ENCODE measurements at places on chromosomes 6 and 20.
A peak's percentile ranks its signal among the peaks of the same experiment; 100 is the strongest.

- no peak for DNase-seq
Measured at GRCh38 chr6:139926711-139927110, 552.3 kb upstream of the CITED2 start.

DNA sequence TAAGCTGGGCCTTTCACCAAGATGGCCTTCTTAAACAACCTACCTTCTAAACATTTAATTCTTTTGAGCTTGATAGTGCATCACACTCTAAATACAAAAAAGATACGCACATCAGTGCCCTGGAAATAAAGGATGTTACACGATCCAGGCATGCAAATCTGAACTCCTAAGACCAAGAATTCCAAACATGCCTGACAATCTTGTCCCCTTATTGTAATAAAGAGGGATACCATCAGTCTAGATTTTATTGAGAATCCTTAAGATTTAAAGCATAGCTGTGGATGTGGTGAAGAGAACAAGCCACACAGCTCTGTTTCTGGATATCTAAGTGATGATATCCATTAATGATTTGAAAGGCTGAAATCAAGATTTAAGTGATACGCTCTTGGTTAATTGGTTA is 13.0 kb downstream of the ZNF451 start:
- DNase-seq = no peak

- DNase-seq = no peak
Measured at GRCh38 chr20:62030834-62031434, 34.7 kb downstream of the TAF4 start.

DNA sequence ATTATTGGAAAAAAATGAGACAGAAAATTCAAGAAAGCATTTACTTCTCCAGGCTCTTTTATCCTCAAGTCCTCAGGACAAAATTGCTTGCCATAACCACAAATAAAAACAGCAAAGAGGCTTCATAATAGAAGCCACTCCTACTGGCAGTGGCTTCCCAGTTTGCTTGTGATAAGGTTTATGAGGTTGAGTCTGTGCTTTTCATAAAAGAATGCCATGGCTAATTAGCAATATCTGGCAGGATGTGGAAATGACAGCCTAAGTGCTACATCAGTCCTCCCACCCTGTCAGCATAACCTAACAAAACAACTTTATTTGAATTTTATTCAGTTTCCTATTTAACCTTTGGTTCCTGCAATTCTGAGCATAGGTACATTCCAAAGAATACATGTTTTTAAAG is 80.9 kb upstream of the HTR1E start:
- DNase-seq = no peak

- no peak for DNase-seq
Measured at GRCh38 chr20:35446356-35447078, 8.5 kb upstream of the GDF5 start.

DNA sequence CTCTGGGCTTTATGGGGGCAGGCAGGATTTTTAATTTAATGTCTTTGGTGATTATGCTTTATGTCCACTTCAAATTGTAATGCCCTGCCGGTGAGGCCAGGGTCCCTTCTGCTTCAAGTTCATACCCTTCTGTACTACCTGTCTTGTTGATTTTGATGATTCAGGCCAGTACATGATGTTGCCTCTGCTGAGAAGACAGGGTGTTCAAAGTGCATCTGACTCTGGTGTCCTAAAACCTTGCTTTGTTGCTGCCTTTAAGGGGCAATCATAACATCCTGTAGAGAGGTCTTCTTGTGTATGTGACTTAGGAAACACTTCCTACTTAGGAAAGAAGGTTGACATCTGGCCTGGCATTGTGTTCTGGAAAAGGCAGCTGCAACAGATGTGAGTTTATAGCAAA is 113.2 kb downstream of the TMEM170B start:
- DNase-seq = no peak

DNA sequence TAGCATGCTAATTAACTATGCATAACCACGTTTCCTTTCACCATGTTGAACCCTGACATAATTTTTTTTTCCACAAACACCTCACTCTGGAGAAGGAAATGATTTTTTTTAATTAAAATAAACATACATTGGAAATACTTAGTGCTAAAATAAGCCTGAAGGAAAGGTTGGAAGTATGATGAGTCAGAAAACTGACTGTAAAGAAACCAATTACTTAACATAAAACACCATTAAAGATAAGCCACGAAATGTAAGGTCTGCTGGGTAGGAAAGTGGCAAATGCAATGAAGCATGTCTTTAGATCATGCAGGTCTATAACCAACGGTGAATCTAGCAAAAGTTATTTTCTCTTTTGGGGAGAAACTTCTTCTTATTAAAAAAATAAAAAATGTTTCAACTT is 47.5 kb downstream of the OPRM1 start:
- DNase-seq = no peak

DNA sequence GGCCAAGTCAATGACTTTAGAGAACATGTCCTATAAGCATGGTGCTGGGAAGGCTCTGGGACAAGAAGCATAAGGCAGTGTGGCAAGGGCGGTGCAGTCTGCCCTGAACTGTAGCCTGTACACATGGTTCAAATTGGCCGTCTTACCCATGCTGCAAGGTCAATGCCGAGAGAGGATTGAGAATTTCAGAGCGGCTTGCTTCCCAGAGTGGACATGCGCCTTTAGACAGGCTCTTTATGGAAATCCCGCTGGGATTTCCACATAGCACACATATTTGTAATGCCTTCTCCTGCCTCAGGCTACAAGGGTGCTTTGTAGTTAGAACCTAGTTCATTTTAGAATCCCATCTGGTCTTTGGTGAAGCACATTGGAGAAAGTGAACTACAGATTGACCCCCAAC is 36.1 kb upstream of the CEP162 start:
- no peak for DNase-seq

DNA sequence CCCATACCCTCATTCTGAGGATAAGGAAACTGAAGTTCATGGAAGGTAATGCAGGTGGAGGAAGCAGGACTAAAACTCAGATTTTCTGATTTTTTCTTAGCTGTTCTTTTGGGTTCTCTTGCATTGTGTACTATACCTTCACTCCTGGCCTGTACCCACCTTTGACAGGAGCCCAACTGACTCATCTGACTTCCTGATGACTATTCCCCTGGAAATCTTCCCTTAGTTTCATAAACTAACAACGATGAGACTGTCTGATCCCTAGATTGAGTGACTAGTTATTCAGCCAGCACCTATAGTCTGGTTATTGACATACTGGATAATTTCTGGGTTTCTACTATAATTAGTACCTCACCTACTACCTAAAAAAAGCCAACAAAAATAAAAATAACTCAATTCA is 10.1 kb downstream of the CRYBG1 start:
- no peak for DNase-seq

- DNase-seq = no peak
Measured at GRCh38 chr6:28812778-28813569, 110.8 kb downstream of the TRIM27 start.

DNA sequence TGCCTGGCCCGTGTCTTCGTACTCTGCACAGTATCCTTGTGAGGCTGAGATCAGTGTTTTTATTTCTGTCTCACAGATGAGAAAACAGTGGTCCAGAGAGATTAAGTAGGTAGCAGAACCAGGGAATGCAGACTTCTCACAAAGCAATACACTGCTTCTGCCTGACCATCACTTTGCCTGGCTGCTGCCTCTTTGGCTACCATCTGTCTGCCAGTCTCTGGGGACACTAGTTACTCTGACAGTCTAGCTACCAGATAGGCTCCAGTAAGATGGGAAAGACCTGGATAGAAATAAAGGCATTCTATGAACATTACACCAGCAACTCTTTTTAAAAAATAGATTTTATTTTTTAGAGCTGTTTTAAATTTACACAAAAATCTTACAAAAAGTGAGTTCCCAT is 96.9 kb downstream of the PHACTR3 start:
- no peak for DNase-seq

GRCh38 chr6:164396071-164397047 is 913.0 kb downstream of the C6orf118 start:
- DNase-seq = no peak

GRCh38 chr6:33949111-33949510 is 145.3 kb upstream of the MLN start:
- no peak for DNase-seq

DNA sequence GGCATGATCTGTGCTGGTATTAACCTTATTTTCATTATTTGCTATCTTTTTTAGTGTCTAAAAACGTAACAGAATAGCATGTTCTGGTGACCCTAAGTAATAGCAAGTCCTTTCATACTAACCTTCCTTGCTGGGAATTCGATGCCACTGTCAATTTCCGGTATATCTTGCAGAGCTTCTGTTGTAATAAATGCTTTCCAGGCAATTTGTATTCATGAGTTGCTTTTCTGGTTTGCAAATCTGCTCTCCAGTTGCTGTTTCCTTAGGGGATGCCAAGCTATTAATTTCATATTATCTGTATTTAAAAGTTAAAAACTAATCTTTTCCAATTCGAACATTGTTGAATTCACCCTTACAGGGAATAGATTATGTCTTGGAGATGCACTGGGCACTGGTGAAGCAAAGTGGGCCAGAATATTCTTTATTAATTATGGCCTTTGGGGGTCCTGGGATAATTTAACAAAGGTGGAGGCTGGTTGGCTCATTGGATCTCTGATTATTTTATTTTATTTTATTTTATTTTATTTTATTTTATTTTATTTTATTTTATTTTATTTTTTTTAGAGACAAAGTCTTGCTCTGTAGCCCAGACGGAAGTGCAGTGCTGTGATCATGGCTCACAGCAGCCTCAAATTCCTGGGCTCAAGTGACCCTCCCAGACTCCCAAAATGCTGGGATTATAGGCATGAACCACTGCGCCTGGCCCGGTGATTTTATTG is 123.6 kb upstream of the GLP1R start:
- DNase-seq = no peak

- no peak for DNase-seq
Measured at GRCh38 chr6:41674231-41675000, 36.1 kb downstream of the MDFI start.

GRCh38 chr6:14478381-14479225 is 361.0 kb downstream of the CD83 start:
- no peak for DNase-seq

GRCh38 chr6:44268095-44268628 is 2.1 kb upstream of the TMEM151B start:
- peak; percentile 39 for DNase-seq

GRCh38 chr6:79631693-79632172 is 604 bp downstream of the SH3BGRL2 start:
- DNase-seq = no peak

DNA sequence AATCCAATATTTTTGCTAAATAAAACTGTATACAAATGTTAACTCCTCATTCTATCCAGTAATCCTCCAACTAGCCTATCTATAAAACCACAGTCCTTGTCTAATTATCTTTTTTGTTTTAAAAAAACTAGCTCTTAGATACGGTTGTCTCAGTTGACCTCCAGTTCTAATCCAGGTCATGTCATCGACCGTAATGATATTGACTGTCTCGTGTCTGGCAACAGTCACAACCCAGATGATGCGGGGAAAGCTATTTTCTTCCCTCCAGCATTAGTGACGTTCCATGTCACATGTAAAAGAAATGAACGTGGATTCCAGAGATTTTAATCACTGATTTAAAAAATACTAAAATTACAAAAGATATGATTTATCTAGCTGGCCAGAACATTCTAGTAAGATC is 35.5 kb downstream of the HEBP2 start:
- no peak for DNase-seq

GRCh38 chr20:32560989-32561830 is 23.9 kb downstream of the NOL4L start:
- DNase-seq = no peak

- no peak for DNase-seq
Measured at GRCh38 chr6:139313784-139314545, 22.2 kb upstream of the TXLNB start.

DNA sequence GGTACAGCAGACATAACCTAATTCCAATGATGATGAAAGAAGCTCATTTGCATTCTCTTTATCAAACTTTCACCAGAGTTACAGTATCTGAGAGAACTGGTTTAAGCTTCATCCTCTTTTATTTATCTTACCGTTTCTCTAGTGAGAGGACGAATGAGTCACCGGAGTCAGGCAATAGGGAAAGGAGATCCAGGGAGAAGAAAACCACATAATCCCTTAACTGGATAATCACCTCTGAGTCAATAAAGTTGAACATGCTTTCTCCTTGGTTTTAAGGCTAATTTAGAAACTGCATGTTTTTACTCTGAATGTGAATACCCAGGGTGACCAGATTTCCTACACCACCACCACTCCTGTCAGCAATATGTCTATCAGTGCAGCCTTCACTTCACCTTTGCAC is 313.7 kb upstream of the TBX18 start:
- DNase-seq = no peak

GRCh38 chr20:50983321-50983720 is 24.7 kb downstream of the MOCS3 start:
- DNase-seq = no peak

- no peak for DNase-seq
Measured at GRCh38 chr6:40721271-40721952, 134.2 kb upstream of the LRFN2 start.

DNA sequence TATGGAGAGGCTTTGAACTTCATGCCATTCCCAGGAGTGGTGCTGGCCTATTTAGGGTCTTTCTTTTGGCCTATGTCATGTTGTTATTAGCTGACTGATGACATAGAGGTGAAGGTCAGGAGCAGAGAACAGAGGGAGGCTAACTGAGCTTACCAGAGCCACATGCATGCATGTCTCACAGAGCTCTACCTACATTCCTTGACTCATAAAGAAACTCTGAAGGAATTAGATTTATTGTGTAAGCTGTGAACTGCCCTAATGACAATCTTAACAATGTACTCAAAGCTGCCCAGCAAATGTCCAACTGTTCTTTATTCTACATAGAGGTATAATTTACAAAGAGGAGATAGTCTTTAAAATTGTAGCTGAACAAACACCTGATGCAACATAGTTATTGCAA is 192.7 kb upstream of the CNR1 start:
- DNase-seq = no peak

DNA sequence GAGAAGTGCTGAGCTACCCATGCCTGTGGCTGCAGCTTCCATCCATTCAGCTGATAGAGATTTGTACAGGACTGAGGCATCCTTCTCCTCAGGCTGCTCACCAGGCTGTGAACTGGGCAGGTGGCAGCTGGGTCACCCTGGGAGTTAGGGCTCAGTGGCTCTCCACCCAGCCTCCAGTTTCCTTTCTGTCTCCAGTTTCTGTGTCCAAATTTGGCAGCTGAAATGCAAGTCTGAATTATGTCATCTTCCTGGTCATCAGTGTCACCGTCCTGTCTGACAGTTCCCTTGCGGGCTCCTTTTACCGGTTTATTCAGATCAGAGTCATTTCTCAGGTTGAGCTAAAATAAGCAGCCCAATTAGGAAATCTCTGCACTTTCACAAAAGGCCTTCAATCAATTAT is 93.3 kb downstream of the EDN1 start:
- DNase-seq = no peak

- DNase-seq = no peak
Measured at GRCh38 chr6:117677553-117678141, 2.4 kb downstream of the NUS1 start.

DNA sequence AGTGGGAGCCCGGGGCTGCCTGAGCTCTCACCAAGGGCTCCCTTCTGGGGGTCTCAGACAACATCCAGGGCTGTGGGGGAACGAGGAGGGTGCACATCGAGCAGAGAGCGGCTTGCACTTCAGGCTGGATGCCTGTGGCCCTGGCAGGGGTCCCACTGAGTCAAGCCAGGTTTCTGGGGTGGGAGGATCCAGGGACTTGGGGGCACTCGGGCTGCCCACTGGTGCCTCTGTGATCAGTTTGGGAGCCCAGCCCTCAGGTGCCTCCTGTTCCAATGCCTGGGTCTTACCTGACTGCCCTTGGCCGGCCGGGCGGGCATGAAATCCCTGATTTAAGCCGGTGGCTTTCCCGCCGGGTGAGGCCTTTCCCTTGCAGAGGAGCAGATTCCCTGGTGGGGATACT is 470 bp downstream of the COL20A1 start:
- no peak for DNase-seq
